ENCODE measurements at places on chromosomes 12 and 14.
A peak's percentile ranks its signal among the peaks of the same experiment; 100 is the strongest.

DNA sequence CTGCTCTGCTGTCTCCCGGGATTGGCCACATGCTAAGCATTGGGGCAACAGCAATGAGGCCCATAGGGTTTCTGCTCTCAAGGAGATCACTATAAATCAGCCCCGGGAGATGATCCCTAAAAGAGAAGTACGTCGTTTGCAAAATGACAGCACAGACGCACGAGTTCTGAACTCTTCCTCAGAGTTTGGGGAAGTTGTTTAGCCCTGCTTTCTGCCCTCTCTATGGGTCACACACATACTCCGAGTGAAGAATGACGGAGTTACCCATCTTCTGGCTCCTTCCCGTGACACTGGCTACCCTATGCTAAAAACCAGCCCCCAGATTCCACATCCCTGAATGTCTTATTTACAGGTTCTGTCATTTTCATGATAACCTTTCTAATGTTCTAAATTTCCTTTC is 258.0 kb upstream of the PLEKHG7 start:
- no peak for DNase-seq

DNA sequence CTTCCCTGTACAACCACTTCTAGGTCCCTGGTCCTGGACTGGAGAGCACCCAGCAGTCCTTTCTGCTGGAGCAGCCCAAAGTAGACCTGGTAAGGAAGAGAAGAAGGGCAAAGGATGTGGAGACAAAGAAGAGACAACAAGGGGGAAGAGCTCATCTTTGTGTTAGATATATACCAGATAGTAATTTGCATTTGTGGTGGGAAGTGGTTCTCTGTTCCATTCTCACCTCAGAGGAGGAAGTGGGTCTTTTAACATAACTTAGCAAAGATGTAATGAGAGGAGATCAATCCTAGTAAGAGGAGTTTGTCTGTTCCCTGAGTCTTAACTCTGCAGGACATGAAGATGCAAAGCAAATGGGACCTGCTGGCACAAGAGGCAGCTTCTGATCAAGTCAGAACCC is 8.0 kb downstream of the CCDC198 start:
- no peak for DNase-seq

DNA sequence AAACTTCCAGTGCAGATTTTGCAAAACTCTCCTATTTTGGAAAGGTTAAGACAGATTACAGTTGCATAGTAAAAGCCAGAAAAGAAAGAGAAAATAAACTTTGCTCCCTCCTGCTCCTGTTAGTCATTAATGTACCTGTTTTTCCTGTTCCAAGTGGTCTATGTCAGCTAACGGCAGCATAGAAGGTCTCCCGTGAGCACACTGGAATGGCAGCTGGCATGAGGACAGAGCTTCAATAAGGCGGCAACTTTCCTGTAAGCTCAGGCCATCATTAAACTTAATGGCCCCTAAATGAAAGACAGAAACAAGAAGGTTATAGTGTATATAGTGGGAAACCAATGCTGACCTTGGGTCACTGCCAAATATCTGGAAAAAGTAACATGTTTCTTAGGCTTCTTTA is 16.0 kb downstream of the EIF2B2 start:
- DNase-seq = no peak

- DNase-seq = no peak
These were observed 322.7 kb downstream of the ALG10 start for GRCh38 chr12:34344851-34345522.

DNA sequence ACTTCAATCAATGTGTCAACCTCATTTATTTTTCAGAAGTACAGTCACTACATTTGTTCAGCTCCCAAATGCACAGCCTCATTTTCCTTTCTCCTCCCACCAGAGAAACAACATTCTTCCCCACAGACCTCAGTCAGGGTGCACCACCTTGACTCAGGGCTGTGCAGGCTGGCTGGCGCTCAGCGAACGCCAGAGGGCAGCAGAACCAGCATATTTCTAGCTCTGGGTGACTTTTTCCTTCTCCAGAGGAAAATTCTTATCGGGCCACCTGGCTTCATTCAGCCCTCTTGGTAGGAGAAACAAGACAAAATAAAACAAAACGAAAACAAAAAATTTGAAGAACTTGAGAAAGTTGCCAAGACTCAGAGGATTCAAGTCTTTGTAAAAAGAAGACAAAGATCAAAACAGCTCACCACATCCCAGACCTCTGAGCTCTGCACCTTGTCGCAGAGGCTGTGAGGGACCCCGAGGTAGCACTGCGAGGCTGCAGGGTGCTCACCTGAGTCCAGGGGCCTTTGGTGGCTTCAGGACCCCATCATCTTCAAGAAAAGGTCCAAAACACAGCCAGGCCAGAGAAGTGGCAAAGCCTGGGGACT is 33.7 kb downstream of the PAH start:
- peak; percentile 42 for DNase-seq

- DNase-seq = no peak
These were observed 25.1 kb downstream of the RBMS2 start for GRCh38 chr12:56546680-56547079.

- DNase-seq = no peak
These were observed 7.3 kb upstream of the FAM222A start for GRCh38 chr12:109706398-109706746.

- DNase-seq = peak; percentile 10
These were observed 132.7 kb upstream of the EEA1 start for GRCh38 chr12:93061473-93062419.

DNA sequence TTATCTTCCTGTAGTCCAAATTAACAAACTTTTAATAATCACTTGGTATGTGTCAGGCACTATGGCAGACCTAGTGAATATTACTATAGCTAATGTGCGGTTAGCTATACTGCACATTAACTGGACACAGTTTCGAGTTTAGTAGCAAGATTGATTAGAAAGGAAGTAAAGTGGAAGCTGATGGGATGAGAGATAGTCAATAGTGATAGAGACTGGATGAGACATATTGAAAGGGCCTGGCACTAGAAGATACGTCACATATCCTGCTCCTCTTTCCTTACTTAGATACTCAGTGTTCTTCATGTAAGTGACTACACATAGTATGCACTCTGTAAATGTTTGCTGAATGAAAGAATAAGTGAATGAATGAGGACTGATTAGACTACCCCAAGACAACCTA is 5.5 kb downstream of the TBK1 start:
- DNase-seq = no peak

DNA sequence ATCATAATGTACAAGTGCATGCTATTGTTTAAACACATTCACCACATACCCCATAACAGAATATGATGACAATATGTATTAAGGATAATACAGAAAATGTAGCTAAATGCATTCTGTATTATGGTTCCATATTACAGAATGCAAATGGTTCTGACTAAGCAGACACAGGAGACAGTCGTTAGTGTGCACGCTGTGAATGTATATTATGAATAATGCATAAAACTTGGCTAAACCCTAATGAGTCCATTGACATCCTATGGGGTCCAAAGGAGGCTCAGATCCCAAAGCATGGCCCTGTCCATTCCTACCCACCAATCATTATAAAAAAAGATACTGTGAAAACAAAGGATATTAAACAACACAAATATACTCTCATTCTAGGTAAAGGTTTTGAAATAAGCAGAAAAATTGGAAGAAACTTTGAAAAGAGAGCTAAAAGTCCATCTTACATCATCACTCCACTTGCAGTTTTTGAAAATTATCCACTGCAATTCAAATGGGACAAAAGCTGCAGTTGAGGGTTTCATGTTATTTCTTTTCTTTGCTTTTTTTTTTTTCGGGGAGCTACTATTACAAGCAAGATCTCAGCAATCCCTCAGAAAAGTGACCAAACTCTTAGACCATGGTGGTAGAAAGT is 415.1 kb downstream of the BCAT1 start:
- no peak for DNase-seq

- DNase-seq = no peak
These were observed 49.2 kb upstream of the AEBP2 start for GRCh38 chr12:19390051-19390598.
